ENCODE measurements at places on chromosomes 6 and 20. TPM values are rescaled to one million over a fixed set of nuclear protein-coding genes. Genes with fewer than 3 reads are reported as not detected.

SOD2 gene
- 110 TPM for polyA plus RNA-seq

CDSN gene
- not detected for polyA plus RNA-seq

MEI4 gene
- polyA plus RNA-seq, result 2.2 TPM

NRN1 gene
- 9.1 TPM for polyA plus RNA-seq

VGLL2 gene
- not detected for polyA plus RNA-seq

CST5 gene
- polyA plus RNA-seq, result not detected

DNA sequence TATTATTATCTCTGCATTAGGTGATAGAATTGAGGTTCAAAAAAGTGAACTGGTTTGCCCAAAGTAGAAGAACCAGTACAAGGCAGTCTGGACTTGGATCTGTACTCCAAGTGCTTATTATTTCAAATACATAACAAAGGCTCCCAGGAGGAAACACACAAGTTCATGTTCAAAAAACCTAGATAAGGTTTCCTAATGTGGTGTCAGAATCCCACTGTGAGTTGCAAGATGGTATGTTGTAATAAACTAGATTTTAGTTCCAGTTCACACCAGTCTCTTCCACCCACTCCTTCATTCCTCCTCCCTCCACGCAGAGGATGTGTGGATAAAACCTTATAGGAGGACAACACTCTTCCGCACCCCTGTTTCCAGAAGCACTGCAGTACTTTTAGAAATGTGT lies 42.8 kb downstream of the KIAA0319 start:
- no peak for DNase-seq

- DNase-seq, result no peak
Observed at GRCh38 chr6:169381988-169382387, 128.3 kb upstream of the THBS2 start.

DNA sequence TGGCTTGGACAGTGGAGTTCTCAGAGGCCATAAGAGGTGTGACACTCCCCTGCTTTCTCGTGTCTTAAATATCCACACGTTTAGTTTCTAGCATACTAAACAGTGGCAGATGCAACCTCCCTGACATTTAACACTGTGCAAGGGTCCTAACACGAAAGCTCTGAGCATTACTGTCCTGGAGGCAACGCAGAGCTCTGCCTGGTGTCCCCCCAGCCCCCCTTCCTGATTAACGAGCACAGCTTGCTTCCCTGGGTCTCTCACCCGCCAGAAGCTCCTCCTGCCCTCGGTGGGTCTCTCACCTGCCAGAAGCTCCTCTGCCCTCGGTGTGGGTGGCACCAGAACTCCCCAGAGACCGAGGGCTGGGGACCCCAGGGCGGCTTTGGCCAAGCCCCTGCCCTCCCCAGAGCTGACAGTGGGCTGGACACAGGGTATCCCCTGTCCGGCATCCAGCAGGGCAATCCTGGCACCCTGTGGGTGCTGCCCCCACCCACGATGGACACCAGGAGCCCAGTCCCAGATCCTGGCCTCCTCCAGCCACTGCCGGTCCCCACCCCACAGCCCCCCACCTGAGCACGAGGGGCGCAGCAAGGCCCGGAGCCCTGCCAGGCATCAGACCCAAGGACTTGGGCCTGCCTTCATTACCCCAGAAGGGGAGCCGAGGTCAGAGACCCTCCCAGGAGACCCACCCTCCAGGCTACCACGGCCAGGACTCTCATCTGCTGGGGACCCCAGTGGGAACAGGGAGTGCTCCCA lies 12.4 kb upstream of the KCNQ2 start:
- DNase-seq, result no peak

DNA sequence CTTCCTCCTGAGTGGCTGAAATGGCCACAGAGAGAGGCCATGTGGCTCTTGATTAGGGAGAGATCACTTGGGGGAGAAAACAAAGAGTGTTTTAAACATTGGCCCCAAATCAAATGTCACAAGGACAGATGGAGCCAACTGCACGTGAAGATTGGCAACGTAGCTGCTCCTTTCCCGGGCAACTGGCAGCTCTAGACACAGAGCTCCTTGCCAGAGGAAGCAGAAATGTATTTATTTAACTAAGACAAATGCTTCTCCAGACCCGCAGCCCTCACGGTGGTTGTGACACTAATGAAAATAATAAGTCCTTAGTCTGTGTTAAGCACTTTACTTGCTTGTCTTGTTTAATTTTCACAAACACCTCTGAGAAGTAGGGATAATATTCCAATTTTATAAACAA lies 49.6 kb upstream of the DSN1 start:
- DNase-seq, result no peak

GRCh38 chr6:84643778-84644177 lies 120.6 kb downstream of the TBX18 start:
- DNase-seq, result no peak

DNA sequence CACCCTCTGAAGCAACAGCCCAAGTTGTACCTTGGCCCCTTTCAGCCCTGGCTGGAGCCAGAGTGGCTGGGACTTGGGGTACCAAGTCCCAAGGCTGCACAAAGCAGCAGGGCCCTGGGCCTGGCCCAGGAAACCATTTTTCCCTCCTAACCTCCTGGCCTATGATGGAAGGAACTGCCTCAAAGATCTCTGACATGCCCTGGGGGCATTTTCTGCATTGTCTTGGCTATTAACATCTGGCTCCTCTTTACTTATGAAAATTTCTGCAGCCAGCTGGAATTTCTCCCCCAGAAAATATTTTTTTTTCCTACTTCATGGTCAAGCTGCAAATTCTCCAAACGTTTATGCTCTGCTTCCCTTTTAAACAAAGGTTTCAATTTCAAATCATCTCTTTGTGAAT lies 269.4 kb upstream of the CDYL start:
- no peak for DNase-seq

DNA sequence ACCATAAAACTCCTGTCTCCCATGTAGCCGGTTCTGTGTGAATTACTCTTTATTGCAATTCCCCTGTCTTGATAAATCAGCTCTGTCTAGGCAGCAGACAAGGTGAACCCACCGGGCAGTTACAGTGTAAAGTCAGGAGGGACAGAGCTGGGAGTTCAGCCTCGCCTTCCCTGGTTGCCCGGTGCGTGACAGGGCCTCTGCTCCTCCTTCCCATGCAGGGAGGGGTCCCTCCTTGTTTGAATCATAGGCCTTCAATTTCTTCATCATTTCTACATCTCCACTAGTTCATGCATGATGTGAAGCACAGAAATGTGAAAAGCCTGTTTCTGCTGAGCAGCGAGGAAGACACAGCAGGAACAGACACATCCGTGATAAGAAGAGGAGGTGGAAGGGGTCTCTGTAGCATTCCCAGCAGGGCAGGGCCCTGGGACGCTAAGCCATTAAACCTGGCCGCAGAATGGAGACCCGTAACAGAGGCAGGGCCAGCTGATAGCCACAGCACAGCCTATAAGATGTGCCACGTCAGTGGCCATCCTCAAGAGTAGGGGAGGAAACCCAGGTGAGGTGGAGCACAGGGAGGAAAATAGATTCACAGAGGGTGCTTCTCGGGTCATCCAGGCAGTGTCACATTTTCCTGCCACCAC lies 106.7 kb upstream of the CST7 start:
- DNase-seq, result no peak

DNA sequence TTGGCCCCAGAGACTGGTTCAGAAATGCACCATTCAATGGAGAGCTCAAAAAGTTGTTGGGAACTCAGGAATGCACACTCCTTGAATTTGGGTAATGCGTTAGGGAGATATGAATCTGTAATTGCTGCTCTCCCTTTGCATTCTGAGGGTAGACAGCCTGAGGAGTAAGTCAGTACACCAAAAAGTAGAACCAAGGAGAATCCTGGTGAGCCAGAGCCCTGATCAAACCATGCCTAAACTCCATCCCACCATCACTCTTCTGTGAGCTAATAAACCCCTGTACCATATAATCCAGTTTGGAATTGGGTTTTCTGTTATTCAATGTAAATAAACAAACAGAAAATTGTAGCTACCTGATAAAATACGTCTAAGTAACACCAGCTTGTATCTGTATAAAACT lies 90.2 kb downstream of the KIF16B start:
- DNase-seq, result no peak

GRCh38 chr6:41335943-41336342 lies 535 bp downstream of the NCR2 start:
- no peak for DNase-seq

GRCh38 chr20:17646209-17646960 lies 35.7 kb downstream of the RRBP1 start:
- DNase-seq, result no peak

DNA sequence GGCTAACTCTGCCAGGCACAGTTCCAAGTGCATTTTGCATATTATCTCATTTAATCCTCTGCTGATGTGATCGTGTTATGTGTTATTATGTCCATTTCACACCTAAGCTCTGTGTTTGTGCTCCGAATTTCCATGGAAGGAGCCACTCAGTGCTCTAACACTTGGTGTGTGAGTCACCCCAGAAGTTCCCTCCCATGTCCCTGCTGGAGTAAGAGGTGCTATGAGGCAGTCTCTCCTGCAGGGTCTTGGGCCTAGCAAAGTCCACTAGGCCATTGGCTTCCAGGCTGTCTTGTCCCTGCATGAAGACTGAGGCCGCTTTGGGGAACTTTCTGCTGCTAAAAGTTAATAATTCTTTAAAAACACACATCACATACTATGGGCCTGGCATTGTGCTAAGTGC lies 405.9 kb upstream of the SULF2 start:
- no peak for DNase-seq

DNA sequence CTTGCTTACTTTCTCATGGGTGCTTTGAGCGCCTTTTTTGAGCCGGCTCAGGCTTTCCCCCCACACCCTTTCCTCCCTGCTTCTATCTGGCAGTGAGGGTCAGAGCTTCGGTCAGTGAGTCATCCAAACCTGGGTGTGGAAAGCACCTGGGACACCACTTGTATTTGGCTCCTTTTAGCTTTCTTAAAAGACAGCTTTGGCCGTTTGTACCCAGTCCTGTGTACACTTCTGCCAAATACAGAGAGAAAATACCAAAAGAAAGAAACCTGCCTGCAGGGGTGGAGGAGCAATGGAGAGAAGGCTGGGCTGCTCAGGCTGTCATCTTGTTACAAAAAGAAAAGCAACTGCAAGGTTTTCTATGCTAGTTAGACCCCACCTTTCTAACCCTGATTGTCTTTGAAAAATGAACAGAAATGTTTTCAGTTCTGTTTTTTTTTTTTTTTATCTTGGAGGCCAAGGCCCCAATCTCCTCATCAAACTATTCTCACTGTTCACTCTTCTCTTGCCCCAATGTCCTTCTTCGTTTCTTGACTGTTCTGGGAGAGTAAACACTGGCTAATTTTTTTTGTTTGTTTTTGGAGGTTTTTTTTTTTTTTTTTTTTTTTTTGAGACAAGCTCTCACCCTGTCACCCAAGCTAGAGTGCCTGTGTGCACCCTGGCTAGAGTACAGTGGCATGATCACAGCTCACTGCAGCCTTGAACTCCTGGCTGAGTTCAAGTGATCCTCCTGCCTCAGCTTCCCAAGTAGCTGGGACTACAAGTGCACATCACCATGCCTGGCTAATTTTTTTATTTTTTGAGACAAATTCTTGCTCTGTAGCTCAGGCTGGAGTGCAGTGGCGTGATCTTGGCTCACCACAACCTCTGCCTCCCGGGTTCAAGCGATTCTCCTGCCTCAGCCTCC lies 76.4 kb downstream of the SSR1 start:
- DNase-seq, result no peak

DNA sequence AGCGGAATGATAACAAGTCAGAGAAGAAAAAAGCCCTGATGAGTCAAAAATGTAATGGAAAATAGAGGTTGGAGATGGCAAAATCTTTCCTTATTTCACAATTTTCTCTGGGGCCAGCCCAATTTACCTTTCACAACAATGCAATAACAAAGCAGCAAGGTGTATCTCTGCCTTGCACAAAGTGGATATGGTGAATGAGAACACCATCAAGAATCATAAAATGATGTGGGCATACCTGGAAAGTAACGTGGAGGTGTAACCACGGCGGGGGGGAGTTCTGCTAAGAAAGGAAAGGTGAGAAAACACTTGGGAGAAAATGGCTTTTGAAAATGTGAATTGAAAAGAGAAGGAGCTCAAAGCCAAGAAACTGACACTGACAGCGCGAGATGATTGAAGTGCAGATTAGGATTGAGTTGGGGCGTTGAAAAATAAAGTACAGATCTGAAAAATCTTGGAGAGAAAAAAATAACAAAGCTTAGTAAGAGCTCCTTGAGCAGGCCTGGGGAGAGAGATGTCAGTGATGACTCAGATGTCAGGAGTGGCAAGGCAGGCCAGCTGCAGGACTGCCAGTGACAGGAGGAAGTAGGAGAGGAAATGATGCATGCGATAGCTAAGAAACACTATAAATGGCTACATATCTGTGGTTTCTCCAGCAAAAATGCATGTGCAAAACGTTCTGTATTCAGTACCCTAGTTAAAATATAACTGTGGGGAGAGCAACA lies 26.2 kb downstream of the ARHGAP18 start:
- no peak for DNase-seq

DNA sequence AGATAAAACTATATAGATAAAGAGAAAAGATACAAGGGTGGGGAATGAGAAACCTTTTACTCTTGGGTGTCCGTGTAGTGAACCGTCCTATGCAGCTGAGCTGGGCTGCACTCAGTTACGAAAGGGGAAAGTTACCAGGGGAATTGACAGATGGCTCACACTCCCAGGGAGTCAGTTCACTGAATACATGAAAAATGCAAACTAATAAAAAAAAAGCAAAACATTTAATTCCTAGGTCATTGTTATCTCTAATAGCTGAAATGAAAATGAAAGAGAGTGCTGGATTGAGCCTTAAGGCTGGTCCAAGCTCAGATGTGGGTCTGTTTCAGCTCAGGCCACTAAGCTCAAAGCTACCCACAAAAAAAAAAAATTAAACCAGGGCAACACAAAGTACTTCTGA lies 138.0 kb downstream of the THBS2 start:
- no peak for DNase-seq

DNA sequence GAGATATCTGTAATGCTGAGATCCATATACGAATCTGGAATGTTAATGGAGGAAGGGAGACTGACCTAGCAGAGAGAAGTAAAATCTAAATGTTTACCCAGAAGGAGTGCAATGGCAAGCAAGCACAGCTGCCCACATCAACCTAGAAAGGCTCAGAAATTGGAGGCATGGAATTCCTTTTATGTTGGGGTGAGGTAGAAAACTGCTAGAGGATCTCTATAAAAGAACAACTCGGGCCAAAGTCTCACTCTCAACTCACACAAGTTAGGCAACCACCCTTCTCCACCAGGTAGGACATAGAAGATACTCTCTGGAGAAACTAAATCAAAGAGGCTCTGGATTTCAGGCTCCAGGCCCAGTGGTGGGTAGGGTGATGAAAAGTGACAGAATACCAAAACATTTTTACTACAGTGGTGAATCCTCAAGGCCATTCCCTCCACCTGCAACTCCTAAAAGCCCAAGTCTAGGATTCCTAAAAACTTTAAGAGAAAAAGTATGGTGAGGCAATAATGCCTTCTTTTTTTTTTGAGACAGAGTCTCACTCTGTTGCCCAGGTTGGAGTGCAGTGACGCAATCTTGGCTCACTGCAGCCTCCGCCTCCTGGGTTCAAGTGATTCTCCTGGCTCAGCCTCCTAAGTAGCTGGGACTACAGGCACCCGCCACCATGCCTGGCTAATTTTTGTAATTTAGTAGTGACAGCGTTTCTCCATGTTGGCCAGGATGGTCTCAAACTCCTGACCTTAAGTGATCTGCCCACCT lies 9.5 kb upstream of the ADGRG6 start:
- no peak for DNase-seq
